ENCODE measurements at places on chromosomes 16 and 17.

DNA sequence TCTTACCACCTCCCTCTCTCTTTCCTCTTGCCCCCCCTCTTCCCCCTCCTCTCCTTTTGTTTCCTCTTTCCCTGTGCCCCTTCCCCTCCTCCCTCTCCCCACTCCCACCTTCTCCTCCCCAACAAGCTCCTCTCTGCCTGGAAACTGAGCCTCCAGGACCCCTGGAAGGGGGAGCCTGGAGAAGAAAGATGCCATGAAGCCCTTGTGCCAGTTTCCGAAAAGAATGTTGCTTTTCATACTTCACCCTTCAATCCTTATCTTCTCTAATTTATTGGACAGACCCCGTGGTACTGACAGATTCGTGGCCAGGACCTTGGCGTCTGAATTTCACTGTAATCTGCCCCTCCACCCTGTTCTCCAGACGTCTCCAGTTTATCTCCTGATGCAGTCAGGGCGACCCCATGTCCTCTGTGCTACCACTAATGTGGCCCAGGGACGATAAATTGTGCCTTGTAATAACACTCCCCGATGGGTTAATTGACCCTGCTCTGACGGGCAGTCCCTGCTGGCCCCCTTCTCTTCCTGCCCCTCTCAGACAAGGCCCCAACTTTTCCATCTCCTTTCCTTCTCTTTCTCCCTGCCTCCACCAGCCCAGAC, 138.4 kb upstream of the GSE1 start:
- DNase-seq = no peak

DNA sequence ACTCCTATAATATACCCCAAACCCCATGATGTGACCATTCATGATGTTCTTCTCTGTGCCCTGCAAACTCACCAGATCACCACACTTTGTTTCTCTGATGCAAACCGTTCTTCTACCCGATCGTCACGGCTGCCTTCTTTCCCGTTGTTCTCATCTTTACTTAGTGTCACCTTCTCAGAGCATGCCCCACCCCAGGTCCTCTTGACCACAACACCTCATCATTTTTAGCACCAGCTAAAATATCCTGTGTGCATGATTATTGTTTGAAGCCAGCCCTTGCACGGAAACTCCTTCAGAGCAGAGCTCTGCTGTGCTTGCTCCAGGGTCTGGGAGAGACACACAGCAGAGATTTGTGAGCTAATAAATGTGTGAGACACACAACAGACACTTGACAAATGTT, 38.9 kb upstream of the CREBBP start:
- no peak for DNase-seq

DNA sequence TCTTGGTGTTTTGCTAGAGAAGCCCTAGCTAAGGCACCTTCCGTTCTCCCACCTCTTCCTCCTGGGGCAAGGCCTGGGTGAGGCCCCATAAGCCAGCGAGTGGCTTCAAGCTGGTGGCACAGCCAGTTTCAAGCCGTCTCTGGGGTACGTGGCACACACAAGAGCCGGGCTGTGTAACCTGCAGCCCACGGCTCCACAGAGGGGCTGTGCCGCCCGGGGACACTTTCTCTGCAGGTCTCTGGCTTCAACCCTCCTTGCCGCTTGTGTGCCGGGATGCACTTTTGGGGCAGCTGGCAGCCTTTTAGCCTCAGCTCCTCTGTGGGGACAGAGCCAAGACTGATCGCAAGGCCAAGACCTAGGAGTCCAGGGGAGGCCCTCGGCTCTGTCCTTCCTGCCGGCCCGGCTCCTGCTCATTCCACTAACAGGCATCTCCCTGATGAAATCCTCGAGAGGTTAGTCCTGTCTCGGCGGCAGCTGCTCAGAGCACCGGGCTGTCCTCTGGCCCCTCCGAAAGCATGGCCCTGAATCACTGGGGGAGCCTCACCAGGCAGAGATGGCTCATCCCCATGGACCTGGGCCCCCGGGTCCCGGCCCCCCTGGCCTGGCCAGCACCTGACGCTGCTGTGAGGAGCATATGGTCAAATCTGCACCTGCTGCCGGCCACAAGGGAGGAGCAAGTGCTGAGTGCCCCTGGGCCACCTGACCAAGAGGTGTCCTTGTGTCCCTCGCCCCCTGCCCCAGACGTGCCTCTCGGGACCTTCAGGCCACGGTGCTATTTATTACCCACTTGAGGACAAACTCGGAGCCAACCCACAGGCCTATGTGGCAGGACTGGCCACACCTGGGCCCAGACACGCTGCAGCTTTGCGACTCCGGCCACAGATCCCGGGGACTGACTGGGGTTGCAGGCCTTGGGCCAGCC, 98.5 kb downstream of the METRNL start:
- no peak for DNase-seq

DNA sequence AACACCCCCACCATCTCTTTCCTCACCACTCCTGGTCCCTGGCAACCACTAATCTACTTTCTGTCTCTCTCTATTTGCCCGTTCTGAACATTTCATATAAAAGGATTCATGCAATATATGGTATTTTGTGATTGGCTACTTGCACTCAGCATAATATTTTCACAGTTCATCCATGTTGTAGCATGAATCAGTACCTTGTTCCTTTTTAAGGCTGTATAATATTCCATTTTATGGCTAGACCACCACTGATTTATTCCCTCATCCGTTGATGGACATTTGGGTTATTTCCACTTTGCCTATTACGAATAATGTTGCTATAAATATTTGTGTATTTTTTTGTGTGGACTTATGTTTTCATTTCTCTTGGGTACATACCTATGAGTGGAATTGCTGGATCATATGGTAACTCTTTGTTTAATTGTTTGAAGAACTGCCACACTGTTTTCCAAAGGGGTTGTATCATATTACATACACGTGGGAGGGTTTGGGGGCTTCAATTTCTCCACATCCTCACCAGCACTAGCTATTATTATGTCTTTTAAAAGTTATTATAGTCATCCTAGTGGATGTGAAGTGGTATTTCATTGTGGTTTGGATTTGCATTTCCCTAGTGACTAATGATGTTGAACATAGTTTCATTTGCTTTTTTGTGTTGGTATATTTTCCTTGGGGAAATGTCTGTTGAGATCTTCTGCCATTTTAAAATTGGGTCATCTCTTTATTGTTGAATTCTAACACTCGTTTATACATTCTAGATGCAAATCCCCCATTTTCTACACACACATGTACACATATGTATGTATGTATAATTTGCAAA, 26.3 kb downstream of the SEC14L5 start:
- DNase-seq = no peak

- DNase-seq = no peak
Measured at GRCh38 chr16:53064081-53064578, 9.3 kb downstream of the CHD9 start.

- DNase-seq = no peak
Measured at GRCh38 chr16:67672739-67673662, 6.4 kb downstream of the C16orf86 start.

DNA sequence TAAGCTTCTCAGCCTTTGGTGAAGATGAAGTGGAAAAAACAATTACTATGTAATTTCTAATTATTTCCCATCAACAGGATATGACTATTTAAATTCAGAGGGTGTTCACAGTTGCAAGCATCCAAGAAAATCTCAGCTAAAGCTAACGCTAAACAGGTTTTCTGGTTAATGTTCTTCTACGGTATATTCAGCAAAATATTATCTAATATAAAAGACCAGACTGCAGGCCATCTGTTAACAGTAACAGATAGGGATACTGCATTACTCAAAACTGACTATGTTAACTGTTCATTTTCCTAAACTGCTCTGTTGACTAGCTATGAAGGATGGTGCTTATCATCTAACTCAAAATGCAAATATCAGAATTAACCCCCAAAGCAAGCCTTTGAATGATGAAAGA, 32.8 kb downstream of the GLG1 start:
- DNase-seq = no peak

- DNase-seq = no peak
Measured at GRCh38 chr17:17704931-17705330, 23.7 kb downstream of the RAI1 start.

DNA sequence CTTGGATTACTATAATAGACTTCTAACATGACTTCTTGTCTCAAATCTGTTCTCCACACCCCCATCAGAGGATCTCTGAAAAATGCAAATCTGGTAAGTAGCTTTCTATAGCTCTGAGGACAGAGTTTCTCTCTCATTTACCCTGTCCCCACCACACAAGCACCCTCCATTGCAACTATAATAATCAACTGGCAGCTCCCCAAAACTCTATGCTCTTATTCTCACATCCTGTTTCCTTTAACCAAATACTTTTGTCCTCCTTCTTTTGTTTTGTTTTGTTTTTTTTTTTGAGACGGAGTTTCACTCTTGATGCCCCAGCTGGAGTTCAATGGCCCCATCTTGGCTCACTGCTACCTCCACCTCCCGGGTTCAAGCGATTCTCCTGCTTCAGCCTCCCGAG, 73.4 kb downstream of the HELZ start:
- no peak for DNase-seq

GRCh38 chr17:46035112-46035818, 36.2 kb downstream of the STH start:
- no peak for DNase-seq

GRCh38 chr17:17603178-17603894, 11.8 kb upstream of the PEMT start:
- no peak for DNase-seq

DNA sequence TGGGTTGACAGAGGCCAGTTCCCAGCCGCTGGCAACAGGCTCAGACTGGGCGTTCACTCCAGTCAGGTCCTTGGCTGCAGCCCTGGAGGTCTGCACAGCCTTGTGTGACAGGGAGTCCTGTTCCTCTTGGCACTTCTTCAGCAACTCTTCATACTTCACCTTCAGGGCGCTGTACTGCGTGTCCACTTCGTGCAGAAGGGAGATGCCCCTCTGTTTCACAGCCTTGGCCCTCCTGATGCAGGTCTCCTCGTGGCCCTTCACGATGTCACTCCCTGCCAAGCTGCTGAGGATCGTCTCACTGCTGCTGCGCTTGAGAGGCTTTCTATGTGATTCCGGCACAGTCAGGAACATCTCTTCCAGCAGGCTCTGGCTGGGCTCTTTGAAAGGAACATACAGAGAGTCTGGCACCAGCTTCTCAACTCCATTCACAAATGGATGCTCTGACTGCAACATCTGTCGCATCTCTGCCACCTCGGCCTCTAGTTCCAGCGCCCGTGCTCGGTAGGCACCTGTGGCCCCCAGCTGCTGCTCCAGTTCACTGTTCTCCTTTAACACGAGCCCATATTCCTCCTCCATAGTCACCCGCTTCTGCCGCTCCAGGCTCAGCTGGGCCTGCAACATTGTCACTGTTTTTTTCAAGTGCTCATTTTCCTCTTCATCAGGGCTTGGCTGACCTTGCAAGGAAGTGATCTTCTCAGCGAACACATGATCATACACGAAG, 27.2 kb downstream of the CDR2 start:
- no peak for DNase-seq

GRCh38 chr16:11342021-11342855, 3.0 kb upstream of the RMI2 start:
- no peak for DNase-seq

- DNase-seq = no peak
Measured at GRCh38 chr17:21162394-21162775, 35.6 kb downstream of the DHRS7B start.

DNA sequence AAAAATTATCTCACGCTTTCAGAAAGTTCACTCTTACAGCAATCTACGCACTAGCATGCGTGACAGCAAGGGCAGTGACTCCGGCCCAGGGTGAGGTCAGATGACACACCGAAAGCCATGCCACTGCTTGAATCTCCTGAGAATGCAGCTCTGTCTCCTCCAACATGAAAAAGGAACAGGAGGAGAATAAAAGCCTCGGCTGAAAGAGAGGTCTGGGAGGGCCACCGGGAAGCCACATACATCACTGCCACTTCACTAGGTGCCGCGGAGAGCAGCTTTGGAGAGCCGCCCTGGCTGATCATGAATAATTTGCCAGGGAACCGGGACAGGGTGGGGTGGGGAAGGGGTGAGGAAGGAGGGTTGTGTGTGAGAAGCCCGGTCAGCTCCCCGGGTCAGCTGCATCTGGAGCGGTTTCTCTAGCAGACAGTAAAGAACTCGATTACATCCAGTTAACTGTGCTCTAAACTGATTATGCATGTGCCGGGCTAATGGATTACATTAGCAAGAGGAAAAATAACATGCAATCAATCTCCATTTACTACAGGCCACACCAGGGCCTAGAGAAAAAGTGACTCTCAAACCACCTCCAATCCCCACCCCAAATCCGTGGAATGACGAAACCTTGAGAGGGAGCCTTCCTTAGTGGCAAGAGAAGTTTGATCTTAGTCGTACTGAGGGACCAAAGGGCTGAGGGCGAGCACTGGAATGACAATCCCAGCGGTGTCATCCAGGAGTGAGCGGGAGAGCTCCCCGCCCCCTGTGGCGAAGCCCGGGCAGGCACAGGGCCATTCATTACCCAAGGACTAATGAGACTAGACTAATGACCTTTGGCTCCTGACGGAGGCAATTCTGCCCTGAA, 100.3 kb downstream of the ZFHX3 start:
- no peak for DNase-seq

DNA sequence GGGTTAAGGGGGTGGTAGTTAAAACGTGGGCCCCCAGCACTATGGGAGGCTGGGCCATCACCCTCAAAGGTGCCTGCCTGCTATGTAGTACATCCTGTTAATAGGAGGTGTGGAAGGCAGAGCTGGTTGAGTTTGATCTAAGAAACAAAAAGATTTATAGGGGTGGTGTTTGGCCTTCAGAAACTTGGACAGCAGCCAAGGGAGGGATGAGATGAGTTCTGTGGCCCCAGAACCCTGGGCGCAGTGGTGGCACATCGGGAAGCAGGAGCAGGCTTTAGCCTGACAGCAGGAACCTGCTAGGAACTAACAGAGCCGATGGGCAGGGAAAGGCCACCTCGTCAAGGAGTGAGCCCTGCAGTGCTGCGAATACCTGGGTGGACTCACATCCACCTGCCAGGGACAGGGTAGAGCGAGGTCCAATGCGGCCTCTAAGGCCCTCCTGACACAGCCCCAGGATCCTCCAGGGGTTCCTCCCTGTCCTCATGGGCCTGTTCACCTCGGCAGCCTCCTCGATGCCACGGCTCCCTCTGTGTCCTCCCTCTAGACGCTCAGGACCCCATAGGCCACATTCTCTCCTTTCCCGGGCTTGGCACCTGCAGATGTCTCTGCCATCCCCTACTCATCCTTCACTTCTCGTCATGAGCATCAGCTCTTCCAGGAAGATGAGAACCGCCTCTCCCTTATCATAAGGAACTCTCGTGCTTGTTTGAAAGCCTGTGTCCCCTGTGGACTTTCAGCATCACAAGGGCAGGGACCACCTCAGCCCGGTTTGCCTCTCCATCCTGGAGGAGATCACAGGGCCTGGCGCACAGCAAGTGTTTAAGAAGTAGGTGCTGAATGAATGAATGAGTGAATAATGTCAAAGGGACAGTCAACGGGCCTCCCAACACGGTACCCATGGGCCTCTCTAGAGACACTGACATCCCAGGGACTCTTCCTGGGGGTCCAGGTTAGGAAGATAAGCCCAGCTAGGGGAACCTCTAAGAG, 103.5 kb upstream of the TNRC6C start:
- DNase-seq = no peak

DNA sequence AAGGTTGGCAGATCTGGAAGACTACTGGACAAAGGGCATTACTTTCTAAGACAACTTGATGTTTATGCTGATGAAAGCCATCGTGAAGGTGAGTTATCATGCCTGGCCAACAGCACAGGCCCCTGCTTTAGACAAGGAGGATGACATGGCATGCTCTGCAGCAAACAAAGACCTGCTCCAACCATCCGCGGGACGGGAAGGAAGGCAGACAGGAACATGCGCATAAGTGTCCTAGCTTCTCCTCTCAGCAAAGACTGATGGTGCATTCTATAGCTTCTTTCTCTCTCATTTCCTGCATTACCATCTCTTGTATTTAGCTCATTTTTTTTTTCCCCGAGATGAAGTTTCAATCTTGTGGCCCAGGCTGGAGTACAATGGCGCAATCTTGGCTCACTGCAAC, 5.4 kb downstream of the NPLOC4 start:
- DNase-seq = no peak

GRCh38 chr16:66266436-66267291, 99.8 kb upstream of the CDH5 start:
- no peak for DNase-seq

Data from iPS DF 6.9 (cell line).